ENCODE measurements at places on chromosomes 3 and 15.

GRCh38 chr3:87501076-87501475 is 224.7 kb upstream of the POU1F1 start:
- no peak overlapping the region for H3K27ac ChIP-seq
- no peak overlapping the region for H3K4me3 ChIP-seq
- H3K4me1 ChIP-seq: no peaks in the 10 kb centered on the region
- H3K36me3 ChIP-seq: no peaks in the 10 kb centered on the region
- no peaks in the 10 kb centered on the region for H3K27me3 ChIP-seq

DNA sequence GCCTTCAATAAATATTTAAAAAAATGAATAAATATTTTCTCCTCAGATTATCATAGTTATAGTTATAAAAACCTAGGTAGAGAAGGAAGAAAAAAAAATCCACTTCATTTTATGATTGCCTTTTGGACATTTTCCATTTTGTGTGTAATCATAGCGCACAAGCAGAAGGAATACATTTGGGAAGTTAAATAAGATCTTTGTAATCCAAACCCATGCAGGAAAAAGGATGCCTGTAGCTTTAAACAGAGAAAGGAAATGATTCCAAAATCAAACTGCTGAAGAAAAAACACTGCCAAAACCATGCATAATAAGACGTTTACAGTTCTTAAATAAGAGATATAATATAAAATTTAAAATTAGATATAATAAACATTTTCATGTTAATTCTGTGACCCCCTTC is 7.4 kb upstream of the CCDC54 start:
- no peak overlapping the region for H3K4me3 ChIP-seq
- no peaks in the 10 kb centered on the region for H3K36me3 ChIP-seq

DNA sequence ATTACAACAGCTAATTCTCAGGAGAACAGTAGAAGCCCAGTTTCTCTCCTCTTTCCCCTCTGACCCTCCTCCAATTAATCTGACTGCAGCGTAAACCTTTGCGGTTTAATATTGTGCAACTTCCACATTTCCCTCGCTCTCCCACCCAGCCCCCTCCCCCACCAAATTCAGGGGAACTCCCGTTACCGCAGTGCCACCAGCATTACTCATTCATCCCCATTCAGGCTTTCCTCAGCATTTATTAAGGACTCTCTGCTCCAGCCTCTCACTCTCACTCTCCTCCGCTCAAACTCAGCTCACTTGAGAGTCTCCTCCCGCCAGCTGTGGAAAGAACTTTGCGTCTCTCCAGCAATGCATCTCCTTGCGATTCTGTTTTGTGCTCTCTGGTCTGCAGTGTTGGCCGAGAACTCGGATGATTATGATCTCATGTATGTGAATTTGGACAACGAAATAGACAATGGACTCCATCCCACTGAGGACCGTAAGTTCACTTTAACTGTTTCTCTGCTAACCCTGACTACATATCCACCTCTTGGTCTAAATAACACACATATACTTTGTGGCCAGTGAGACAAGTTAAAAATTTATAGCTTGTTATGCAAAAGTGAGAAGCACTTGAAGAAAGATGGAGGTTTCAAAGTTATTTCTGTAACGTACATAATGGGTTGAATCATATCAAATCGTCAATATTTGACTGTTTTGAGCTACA is at the start of gene PTX3:
Gene PTX3 (plus strand): TSS at position 268 of the 709 bp plus-strand sequence. CDS start 84 bp downstream, at position 352.
- DNase-seq: no peak
- H3K27ac ChIP-seq: no peak within 1 kb of the TSS
- H3K36me3 ChIP-seq: no peaks in the 10 kb centered on the region

- no peak overlapping the region for H3K27ac ChIP-seq
- H3K4me1 ChIP-seq: peaks cover 43% of the 10 kb centered on the region
- H3K36me3 ChIP-seq: peaks cover 10% of the 10 kb centered on the region
Measured at GRCh38 chr3:9914011-9914410, 2.9 kb upstream of the IL17RC start.

DNA sequence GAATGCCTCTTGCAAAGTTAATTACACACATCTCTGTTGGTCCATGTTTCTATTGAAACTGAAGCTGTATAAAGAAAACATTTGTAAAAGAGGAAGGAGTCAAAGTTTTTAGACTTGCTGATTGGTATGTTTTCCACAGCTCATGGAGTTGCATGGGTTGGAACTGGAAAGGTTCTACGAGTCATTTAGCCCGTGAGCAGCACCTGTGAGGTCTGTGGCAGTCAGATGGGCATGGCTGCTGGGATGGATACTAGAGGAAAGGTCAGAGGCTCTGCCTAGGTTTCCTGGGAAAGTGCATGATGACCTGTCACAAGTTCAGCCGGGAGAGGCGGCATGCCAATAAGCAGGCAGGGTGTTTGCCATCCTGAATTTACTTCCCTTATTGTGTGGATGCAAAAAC is 155.4 kb downstream of the CACNA1D start:
- no peak overlapping the region for H3K27ac ChIP-seq
- H3K4me1 ChIP-seq: no peaks in the 10 kb centered on the region
- H3K4me3 ChIP-seq: no peak overlapping the region
- H3K36me3 ChIP-seq: no peaks in the 10 kb centered on the region

DNA sequence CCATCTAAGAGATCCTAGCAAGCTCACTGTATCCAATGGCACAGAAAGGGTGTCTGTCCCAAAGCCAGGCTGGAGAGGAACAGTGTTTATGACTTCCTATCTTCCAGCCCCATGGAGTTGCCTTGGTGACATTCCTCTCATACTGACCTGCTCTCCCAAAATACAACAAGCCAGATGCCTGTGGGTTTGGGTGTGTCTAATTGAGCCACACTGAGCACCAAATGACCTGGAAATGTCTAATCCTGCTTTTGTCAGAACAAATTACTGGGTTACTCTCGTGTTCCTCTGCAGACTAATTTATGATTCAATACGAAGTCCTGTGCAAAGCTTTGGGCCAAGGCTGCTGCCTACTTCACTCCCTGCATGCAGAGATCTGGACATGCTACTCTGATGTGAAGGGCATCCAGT is 98.1 kb upstream of the STRIT1 start:
- H3K27ac ChIP-seq: no peak overlapping the region
- no peak overlapping the region for H3K4me3 ChIP-seq
- H3K4me1 ChIP-seq: peaks cover 16% of the 10 kb centered on the region
- DNase-seq: peak; percentile 32
- no peaks in the 10 kb centered on the region for H3K27me3 ChIP-seq

All from keratinocyte (primary cell).